CD4-positive, alpha-beta T cell treated with Interleukin-15 for 4 hours (primary cell): ENCODE measurements at places on chromosomes 13 and 19.

DNA sequence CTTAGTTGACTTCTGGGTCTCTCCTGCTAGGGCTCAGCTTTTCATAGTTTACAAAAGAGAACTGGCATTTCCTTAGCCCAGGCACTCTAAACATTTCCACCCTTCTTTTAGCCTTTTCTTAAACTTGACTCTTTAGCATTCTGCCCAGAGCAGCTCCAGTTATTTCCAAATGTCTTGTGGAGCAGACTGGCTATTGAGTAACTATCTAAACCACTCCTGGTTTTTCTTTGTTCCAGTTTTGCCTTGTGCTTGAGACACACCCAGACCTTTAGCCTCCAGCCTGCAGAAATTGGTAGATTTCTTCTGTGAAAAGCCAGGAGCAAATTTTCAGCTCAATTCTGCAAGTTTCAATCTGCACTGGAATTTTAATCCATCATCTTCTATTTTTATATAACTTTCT, 1813.1 kb downstream of the OLFM4 start:
- DNase-seq: no peak

DNA sequence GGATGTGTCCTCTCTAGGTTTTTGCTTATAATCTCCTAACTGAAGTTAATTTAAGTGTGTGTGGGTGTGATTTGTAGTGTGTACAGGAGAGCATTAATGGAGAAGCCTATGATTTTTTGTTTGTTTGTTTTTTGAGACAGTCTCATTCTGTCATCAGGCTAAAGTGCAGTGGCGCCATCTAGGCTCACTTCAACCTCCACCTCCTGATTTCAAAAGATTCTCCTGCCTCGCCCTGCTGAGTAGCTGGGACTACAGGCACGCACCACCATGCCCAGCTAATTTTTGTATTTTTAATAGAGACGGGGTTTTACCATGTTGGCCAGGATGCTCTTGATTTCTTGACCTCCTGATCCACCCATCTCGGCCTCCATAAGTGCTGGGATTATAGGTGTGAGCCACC, 20.6 kb downstream of the ZNF701 start:
- no peak for DNase-seq

DNA sequence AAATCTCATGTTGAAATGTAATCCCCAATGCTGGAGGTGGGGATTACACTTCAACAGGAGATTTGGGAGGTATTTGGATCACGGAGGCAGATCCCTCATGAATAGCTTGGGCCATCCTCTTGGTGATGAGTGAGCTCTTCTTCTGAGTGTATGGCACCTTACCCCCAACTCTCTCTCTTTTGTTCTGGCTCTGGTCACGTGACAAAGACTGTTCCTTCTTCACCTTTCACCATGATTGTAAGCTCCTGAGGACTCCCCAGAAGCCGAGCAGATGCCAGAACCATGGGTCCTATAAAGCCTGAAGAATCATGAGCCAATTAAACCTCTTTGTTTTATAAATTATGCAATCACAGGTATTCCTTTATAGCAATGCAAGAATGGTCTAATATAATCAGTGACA, 684.2 kb downstream of the LIG4 start:
- DNase-seq: no peak

- no peak for DNase-seq
These were observed 20.4 kb upstream of the ATXN8OS start for GRCh38 chr13:70087247-70087646.

DNA sequence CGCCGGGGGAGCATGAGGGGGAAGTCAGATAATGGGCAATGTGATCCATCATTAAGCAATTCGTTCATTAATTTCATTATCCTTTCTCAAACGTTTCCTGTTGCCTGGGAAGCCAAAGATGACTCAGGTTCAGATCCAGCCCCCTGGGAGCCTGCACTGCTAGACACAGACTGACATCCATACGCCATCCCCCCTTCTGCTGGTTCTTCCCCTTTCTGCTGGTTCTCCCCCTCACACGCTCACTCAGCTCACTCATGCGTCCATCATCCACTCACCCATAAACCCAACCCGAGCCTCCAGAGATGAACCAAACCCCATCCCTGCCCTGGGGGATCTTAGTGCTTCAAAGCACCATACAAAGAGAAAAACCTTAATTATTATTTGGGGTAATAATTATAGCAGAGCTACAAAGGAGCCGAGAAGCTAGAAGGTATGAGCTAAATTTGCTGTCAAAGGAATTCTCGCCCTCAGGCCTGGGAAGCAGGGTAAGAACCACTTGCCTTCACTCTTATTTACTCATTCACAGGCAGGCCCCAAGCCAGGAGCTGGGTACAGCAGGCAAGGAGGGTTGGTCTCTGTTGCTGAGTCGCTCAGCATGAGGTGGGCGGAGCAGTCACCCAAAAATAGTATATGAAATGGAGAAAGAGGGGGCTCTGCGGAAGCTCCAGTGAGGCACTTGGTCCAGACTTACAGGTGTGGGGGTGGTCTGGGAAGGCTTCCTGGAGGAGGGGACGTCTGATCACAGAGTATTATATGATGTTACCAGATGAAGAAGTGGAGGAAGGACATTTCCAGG, 7.0 kb upstream of the ZNF444 start:
- DNase-seq: no peak

DNA sequence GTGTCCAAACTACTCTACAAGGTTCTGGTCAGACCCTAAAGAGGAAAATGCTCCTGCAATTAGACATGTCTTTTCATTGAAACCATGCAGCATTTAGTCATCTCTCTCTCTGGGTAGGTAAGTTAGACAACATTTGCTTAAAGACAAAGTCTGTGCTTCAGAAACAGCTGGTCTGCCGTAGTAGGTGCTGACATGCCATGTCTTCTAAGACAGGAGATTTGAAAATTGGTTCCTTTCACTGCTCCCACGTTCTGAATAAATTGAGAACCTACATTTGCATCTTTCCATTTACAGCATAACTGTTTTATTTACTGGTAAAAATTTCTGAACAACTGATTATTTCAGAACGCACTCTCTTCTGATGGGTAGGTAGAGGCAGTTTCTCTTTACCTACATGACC, 494.0 kb downstream of the EFNB2 start:
- no peak for DNase-seq

DNA sequence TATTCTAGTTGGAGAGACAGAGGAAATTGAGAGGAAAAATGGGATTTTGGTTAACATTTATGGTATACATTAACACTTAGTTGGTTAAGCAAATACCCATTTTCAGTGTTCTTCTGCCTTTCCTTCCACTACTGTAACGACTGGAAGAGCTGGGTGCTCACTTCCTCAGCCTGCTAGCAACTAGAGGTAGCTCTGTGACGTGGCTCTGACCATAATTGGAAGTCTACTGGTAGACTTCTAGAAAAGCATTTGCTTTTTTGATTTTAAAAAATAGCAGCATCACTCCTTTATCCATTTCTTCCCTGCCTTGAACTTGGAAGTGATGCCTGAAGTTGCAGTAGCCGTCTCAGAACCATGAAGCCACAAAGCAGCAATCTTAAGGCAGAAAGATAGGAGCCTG, 15.9 kb downstream of the NHLRC3 start:
- no peak for DNase-seq

- no peak for DNase-seq
These were observed 7.7 kb downstream of the AKAP8 start for GRCh38 chr19:15371786-15372380.

DNA sequence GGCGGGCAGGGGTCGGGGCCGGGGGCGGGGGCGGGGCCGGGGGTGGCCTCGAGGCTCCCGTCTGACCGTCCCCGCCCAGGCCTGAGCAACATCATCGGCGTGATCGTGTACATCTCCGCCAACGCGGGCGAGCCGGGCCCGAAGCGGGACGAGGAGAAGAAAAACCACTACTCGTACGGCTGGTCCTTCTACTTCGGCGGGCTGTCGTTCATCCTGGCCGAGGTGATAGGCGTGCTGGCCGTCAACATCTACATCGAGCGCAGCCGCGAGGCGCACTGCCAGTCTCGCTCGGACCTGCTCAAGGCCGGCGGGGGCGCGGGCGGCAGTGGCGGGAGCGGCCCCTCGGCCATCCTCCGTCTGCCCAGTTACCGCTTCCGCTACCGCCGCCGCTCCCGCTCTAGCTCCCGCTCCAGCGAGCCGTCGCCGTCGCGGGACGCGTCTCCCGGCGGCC, 9.4 kb upstream of the CACNG6 start:
- DNase-seq: no peak

DNA sequence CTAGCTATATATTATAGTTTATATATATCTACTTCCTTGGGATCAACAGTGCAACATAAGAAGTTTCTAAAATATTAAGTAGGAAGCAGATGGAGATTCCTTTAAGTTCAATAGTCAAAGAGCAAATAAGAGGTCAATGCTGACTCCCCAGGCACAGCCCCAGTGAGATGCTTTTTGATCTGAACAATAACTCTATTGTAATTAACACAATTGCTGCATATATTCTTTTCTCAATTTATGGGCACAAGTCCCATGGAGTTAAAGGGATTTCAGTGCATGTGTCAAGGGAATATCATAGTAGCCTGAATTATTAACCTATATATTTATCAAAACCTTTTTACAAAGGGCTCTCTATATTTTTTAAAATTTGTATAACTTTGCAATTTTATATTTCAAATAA, 180.8 kb downstream of the SPRY2 start:
- no peak for DNase-seq

DNA sequence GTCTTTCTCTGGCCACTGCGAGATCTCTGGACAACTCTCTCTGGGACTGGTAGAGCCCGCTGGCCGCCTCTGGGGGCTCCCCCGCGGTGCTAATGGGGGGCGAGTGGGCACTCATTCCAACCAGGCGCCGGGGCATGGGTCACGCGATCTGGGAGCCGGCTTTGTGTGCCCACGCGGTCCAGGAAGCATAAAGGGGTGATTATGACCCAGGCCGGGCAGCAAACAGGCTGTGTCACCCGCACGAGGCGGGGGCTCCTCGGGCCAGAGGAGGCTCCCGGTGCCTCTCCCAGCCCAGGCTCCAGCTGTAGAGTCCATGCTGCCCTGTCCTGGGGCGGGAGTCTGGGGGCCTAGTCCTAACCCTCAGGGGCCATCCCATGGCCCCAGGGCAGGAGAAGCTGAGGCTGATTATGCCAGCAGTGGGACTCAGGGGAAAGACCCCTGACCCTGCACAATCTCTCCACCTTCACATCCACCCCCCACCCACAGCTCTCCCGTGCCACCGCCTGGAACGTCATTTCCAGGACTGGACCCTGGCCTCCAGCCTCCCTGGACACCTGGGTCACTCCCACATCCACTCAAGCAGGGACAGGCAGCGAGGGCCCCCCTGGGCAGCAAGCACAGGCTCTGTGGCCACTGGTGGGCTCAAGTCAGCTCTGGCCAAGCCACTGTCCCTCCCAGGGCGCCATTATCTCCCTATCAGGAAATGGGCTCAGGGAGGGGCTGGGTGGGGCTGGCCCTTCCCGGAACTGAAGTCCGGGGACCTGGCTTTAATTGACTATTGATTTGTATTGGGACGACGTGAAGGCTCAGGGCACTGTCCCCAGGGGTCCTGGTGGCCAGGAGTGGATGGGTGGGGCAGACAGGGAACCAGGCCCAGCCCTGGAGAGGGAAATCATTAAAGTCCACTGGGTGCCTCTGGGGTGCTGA, 50.0 kb downstream of the PTPRS start:
- no peak for DNase-seq
